CD8-positive, alpha-beta T cell (primary cell): ENCODE measurements at places on chromosomes 1 and 21.
A peak's percentile ranks its signal among the peaks of the same experiment; 100 is the strongest.

GRCh38 chr1:238264951-238265350 is 374.2 kb upstream of the ZP4 start:
- DNase-seq: no peak

DNA sequence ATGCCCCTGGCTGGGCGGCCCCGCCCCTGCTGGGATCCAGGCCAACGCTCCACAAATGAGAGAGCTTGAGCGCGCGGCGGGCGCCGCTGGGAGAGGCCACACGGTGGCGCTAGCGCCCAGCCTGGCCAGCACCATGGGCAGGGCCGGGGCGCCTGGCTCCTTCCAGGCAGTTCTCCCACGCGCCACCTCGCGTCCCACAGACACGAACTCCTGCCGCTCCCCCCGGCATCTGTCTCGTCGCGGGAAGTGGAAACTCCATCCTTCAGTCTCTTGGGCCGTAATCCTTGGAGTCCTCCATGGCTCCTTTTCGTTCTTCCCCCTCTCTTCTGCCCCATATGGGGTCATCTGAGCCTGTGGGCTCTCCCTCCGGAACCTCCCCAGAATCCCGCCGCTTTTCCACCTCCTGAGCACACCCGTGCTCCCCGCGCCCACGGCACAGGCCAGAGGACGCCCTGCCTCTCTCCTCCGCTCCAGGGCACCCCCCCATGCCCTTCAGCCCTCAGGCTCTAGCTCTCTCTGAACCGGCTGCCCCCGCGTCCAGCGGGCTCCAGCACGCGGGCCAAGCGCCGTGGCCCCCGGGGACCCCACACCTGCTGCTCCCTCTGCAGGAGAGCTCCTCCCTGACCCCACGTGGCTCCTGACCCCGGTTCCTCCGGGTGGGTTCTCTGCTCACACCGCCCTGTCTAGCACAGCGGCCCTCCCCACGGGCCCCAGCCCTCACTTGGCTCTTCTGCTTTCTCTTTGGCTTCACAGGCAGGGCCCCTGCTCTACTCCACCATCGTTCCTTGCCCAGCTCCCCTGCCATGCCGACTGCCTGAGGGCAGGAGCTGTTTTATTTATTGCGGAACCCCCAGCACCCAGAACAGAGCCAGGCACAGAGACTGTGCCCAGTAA is 31.9 kb upstream of the EDN2 start:
- DNase-seq: peak; percentile 24

- no peak for DNase-seq
Observed at GRCh38 chr1:37481289-37482003, 7.1 kb downstream of the ZC3H12A start.

DNA sequence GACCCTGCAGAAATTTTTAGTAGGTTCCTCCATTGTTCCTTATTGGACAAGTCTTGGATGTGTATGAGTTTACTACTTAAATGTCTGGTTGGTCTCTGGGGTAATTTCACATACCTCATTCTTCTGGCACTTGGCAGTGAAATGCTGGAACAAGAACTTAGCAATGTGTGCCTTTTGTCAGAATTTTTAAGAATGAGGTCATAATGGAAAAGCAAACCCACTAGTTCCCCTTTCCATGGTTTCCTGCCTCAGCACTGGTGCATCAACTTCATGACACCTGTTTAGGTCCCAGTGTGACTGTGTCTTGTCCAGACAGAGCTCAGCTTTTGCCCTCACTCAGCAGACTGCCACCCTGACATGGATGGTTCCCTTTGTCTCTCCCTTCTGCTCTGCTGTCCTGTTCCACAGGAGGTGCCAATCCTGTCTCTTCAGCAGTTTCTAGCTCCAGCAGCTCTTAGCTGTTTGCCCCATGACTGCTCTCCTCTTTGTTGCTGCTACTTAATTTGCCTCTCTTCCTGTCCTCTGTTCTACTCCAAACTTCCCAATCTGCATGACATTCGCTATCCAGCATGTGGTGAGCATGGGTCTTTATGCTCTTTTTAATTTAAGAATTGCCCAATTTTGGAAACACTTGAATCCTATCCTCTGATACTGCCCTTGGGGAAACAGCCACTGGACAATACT is 135.6 kb downstream of the CYYR1 start:
- DNase-seq: no peak

DNA sequence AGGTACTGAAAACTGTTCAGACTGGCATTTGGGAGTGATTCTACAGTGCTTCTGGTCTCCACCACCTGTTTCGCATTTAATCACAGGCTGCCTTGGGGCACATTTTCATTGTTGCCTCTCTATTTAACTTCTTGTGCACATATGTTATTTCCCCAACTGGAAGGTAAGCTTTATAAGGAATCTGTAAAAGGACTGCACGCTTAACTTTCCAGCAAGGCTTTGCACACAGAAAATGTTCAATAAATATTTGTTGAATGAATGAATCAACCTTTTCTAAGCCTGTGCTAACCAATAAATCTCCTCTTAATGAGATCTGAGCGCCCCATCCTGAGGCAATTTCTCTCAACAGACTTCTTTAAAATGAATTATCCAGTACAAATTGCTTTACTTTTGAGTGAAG is 84.3 kb upstream of the ARHGAP29 start:
- no peak for DNase-seq
